ENCODE measurements at places on chromosomes 1 and 21.

GRCh38 chr1:186849271-186849671 is 20.5 kb downstream of the PLA2G4A start:
- peak; percentile 66 for DNase-seq

DNA sequence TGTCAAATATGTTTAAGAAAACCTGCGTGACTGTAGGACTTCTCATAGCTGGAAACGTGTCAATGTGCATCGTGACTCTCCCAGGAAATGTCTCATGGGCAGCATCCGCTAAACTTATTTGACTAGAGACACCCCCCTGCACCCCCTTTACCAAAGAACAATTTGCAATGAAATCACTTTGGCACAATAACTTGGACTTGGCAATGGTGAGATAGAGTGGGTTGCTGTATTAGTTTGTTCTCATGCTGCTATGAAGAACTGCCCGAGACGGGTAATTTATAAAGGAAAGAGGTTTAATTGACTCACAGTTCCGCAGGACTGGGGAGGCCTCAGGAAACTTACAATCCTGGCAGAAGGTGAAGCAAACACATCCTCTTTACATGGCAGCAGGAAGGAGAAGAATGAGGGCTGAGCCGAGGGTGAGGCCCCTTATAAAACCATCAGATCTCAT is 13.8 kb downstream of the CLDN14 start:
- DNase-seq: no peak

DNA sequence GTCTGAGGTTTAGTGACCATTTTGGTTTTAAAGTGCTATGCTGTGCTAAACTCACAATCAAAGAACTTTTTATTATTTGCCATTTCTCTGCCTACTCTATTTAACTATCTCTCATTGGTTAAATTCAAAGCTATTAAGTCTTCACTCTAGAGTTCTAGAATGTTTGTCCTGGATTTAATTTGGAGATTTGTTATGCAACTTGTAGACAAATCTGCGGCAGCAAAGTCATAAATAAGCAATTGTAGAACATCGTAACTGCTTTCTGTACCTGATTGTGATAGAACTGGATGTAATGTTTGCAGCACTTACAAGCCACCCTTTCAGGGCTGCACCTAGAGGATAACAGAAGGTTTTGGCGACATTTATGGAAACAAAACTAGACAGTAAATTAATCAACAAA is 566.5 kb upstream of the ADGRL2 start:
- DNase-seq: no peak

DNA sequence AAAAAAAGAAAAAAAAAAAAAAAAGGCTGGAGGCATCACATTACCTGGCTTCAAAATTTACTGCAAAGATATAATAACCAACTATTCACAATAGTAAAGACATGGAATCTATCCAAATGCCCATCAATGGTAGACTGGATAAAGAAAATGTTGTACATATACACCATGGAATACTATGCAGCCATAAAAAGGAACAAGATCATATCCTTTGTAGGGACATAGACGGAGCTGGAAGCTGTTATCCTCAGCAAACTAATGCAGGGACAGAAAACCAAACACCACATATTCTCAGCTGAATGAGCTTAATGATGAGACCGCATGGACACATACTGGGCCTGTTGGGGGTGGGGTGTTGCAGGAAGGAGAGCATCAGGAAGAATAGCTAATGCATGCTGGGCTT is 330.5 kb downstream of the SRGAP2C start:
- no peak for DNase-seq

GRCh38 chr1:32884726-32885125 is 1.6 kb upstream of the HPCA start:
- no peak for DNase-seq

GRCh38 chr1:205440476-205441317 is 15.1 kb downstream of the BLACAT1 start:
- peak; percentile 75 for DNase-seq

GRCh38 chr1:207366022-207366421 is 44.5 kb downstream of the CD55 start:
- DNase-seq: no peak

DNA sequence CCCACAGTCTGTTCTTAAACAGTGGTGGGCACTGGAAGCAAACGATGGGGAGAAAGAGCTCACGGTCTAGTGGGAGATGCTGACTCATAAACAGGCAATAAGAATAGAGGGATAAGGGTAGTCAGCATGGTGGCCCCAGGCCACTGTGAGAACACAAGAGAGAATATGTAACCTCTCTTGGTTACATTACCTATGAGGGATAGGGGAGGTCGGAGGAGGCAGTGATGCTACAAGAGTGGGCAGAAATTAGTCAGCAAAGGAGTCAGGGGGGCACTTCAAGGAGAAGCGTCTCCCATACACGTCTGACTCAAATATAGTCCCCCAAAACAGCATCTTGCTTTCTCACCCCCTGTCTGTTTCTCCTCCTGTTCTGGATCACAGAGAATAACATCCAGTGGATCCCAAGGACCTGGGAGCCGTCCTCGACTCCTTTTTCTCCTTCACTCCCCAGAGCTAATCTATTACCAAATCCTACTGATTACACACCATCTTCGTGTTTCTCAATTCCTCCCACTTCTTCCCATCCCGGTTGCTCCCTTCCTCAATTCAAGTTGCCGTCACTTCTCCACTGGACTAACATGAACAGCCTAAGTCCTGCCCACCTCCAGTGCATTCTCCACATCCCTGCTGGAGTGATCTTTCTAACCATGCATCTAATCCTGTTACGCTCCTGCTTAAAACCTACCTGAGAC is 2.1 kb downstream of the SLAMF8 start:
- DNase-seq: no peak

DNA sequence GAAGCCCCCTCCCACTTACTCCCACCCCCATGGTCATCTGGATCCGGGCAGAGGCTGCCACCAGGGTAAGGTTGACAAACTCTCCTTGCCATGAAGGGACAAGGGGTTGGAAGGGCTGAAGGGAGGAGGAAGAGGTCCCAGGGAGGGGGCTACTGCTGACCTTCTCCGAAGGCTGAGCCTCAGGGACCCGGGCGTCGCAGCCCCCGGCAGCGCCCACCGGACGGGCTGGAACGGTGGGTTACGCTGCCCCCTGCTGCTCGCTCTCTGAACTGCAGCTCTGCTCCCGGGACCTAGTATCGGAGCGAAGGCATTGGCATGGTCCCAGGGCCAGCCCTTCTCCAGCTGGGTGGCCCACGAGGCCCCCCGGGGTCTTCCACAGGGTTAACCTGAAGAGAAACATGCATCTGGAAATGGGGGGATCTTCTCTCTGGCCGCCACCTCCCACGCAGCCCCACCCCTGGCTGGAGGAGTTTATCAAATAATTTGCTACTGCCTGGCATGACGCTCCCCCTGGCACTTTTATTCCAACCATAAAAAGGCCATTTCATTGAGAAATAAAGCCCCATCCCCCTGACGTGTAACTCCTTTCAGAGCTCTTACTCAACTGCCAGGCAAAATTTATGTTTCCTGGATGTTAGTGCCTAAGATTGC is 70.4 kb upstream of the TARDBP start:
- peak; percentile 18 for DNase-seq

GRCh38 chr1:109027841-109028240 is 14.1 kb downstream of the WDR47 start:
- DNase-seq: no peak

DNA sequence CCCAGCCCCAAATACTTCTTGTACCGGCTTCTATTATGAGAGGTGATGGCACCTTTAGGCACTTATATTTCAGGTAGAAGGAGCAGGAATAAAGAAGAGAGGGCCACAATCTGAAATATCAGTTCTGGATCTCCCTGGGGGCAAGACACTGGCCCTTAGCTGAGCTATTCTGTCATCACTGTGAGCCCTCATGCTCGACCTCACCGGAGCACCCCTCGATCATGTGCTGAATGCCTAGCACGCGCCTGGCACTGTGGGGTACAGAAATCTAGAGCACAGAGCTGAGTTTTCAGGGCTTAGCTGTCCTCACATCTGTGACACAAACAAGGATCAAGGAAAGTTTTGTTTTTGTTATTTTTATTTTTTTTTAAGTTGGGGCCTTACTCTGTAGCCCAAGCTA is 7.6 kb upstream of the MX1 start:
- no peak for DNase-seq

- no peak for DNase-seq
These were observed 14.4 kb downstream of the THEMIS2 start for GRCh38 chr1:27886744-27887143.

DNA sequence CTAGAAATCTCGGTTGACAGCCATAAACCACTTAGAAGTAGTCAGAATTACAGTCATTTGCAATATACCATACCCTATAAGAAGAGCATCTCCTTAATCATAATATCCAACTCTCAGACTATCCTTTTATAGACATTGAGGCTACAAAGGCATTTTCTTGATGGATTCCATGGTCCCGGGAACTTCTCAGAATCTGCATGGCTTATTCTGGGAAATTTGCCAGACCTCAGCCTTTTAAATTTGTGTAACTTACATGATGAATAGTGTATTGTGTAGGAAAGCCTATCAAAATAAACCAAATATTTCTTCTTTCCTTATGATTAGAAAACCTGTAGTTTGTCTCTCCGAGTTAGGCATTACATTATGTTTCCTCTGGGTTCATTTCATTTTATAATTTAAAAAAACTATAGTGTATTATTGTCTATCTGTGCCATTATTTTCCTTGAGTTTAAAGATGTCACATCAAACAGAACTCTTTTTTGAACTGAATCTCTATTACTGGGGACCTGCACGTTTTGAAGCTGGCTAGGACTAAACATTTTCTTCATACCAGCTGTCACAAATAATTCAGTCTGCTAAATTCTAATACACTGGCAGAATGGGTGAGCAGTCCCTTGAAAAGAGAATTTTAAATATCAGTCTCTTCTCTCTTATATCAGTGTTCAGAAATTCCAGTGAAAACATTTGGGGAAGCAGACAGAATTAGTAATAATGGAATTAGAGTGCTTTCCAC is 102.9 kb downstream of the GABPA start:
- no peak for DNase-seq

DNA sequence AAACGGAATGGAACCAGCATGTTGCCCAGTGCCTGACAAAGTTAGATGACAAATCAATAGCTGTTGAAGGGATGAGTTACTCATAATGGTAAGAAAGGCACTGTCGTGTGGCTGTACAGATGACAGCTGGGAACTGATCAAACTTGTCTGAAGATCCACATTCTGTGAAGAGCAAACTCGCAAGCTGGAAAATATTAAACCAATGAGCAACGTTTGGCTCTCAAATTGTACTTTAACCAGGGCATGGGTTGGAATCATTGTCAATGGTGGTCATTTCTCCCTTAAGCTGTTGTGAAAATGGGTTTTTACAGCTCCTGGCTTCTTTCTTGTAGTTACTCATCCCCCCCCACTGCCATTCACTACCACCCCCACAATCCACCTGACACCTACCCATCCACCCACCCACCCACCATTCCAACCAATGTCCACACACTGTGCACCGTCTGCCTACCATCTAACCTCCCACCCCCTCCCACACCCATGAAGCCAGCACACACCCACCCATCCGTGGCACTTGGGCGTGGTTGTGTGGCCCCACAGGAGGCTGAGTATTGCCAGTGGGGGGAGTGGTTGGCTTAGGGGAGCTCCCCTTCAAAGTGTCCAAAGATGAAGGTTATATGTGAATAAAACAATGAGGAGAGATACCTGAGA is 46.7 kb downstream of the CLDN14 start:
- DNase-seq: no peak

DNA sequence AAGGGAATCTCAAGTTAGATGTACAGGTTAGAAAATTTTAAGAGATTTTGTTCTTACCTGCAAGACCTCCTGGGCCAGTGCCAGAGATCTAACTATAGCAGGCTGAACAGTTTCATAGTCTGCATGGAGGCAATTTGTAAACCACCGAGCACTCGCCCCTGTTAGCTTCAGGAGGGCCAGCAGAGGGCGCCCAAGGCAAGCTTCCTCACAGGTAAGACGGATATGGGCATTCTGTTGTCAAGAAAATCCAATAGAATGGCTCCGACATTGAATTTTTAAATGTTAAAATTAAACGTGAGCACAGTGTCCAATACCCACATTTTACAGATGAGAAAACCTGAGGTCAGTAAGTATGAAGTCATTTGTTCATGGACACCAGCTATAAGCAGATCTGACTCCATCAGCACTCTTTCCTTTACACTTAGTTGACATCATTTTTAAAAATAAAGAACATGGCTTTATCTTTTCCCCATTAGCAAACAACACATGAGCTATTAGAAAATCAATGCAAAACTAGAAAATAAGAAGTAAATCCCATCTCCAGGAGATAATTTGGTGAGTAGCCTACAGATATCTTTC is 2.2 kb downstream of the REG4 start:
- DNase-seq: peak; percentile 31

DNA sequence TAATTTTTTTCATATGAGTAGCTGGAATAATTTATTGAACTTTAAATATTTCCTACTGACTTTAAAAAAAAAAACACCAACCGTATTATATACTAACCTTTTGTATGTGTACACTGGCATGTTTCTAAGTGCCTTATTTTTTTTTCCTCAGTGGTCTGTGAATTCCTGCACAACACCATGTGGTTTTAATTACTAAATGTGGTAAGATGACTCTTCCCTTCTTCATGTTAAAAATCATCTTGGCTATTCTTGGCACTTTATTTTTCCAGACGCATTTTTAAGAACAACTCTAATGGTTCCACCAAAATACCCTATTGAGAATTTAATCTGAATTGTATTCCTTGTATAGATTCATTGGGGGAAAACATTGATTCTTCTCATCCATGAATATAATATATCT is 28.4 kb downstream of the PPP2R5A start:
- no peak for DNase-seq

DNA sequence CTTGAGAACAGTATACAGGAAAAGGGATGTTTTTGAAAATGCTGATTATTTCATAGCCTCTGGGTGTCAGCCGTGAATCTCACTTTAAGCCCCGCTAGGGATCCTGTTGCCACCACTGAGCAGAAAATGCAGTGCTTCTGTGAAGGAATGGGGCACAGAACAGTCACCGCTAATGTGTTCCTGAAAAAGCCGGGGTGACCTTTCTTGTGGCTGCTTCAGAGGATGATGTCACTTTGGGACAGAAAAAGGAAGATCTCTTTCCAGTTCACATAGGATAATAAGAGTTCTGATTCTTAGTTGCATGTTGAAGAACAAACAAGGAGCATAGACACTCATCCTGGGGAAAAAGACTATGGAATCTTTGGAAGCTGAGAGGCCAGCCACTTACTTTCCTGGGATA is 349.6 kb downstream of the DISC1 start:
- DNase-seq: no peak

DNA sequence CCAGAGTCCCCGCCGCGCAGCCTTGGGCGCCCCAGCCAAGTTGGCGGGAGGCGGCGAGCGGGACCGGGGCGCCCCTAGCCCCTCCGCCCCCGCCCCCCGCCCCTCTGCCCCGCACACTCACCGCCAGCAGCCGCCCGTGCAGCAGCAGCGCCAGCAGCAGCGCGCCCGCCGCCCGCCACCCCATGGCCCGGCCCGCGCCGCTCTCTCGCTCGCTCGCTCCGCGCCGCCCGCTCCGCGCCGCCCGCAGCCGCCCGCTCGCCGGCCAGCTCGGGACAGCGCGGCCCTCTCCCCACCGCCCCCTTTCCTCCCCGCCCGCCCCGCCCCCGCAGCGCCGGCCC is at the start of gene HSPG2:
Gene HSPG2 (minus strand): TSS at position 277 of the 338 bp plus-strand sequence. CDS start 93 bp downstream, at position 184.
- no peak for DNase-seq

DNA sequence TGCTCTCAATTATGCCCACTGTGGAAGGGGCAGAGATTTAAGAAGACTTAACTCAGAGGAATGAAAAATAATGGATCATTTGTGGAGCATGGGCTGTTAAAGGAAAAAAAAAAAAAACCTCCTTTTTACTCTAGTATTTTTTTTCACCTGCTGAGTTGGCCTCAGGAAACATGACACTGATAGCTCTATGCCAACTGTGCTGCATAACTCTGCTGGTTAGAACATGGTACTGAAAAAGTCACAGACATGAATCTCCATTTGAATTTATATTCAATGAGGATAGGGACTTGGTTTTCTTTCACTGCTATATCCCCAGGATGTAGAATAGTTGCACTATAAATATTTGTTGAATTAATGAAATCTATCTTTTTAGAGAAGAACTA is 86.1 kb upstream of the KIAA0040 start:
- no peak for DNase-seq

Measured in HL-60 (cell line).